ENCODE measurements at places on chromosomes 11 and 22.

GRCh38 chr11:38272376-38272775 lies 1674.3 kb upstream of the RAG2 start:
- no peak for DNase-seq

DNA sequence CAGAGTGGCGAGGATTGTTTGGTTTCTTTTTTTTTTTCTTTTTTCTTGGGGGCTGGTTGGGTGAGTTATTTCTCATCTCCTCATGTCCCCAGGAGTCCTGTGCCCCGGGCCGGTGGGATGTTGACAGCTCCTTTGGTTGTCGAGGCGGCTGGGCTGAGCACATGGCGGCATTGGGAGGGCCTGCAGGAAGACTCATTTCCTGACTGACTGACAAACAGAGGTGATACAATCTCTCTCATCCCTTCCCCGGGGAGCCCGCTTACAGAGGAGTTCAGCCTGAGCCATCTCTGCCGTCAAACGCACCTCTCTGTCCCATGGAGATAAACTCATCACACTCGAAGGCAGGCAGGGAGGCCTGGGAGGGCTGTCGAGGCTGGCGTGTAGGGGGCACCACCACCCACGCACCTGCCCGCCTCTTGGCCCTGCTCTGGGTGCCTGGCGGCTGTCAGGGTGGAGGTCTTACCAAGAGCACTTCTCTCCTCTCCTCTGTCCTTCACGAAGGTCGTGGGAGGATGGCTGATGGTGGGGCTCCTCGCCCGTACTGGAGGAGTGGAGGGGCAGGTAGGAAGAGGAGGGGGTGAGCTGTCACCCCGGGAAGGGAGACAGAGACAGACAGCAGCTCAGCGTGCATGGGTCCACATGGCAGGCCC lies 60.0 kb upstream of the NECTIN1 start:
- DNase-seq: no peak

DNA sequence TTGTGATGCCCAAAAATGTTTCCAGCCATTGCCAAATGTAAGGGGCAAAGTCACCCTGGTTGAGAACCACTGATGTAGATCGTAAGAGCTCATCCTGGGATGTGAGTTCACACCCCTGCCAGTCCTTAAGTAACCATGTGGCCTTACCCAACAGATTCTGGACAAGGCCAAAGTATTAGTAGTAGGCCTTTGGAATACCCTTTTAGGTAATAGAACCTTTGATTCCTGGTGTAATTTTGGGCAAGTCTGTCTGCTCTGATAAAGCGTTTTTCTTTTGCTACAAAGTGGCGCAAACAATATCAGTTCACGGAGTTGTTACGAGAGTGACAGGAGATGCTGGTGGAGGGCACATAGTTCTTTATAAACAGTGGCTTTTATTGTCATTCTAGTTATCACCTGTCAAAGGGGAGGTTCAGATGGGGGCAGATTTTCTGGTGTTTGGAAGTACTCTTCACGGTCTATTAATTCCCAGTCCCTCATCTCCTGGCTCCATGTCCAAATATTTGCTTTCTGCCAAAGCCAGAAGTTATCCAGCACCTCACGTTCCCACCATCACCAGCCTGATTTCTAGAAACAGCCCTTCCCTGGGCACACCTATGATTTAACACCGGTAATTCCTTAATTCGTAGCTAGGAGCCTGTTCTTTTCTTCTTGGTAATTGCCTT lies 73.8 kb upstream of the CRYBB3 start:
- DNase-seq: no peak

- no peak for DNase-seq
These were observed 65.9 kb upstream of the ANO1 start for GRCh38 chr11:70012134-70012733.

- DNase-seq: no peak
These were observed 50.2 kb downstream of the LIF start for GRCh38 chr22:30196141-30196879.

DNA sequence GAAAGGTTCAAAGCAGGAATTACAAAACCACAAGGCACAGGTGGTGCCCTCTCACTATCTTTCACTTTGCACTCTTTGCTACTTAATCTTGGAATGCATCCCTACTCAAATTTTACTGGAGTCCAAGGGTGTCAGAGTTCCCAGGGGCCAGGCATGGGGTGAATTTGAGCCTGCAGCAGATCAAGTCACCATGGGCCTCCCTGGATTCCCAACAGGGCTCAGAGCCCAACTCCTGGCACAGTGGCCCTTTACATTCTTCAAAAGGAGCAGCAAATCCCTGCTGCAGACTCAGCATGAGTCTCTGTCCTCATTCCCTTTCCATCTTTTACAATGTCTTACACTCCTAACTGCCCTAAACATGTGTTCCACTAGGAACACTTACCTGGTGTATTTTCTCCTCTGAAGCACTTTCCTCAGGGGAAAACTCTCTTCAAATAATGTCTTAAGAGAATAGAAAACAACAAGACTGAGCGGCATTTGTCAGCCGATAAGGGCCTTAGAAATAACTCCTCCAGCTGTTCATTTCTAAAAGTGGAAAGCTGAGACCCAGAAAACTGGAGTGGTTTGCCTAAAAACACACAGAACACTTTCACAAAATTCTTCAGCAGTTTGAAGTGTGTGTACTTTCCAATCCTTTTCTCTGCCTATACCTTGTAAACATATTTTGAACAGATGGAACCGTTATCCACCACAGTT lies 596.0 kb downstream of the INSC start:
- no peak for DNase-seq

- DNase-seq: no peak
These were observed 27.8 kb upstream of the DEPDC7 start for GRCh38 chr11:32987851-32988250.

GRCh38 chr11:117586392-117586791 lies 210.6 kb downstream of the DSCAML1 start:
- no peak for DNase-seq

Measured in cortex of kidney (tissue), 1 donor.